ENCODE measurements at places on chromosomes 3 and 15. TPM values are rescaled to one million over a fixed set of nuclear protein-coding genes. Genes with fewer than 3 reads are reported as not detected.

GRCh38 chr3:16200411-16200810, 25.9 kb downstream of the GALNT15 start:
- no peak for DNase-seq

- no peak for DNase-seq
Observed at GRCh38 chr3:14170531-14171159, 7.8 kb downstream of the XPC start.

Gene TMEM87A
- 46.2 TPM for total RNA-seq

Gene CIB2
- 1.9 TPM for total RNA-seq

Gene XPC
- 35.9 TPM for total RNA-seq

Gene EPHA3
- not detected for total RNA-seq

Measured in activated T-helper 1 cell treated with anti-CD3 and anti-CD28 coated beads, Interleukin-12 subunit alpha, Interleukin-12 subunit beta, Interleukin-2, Interleukin-4 antibody, amounts not matched to agents 30 ng/mL and 10 ng/mL and 1 ng/mL, durations not matched to agents 14 hours and 24 hours and 36 hours (primary cell).